ENCODE measurements at places on chromosomes 5 and 9.

- DNase-seq = peak; percentile 56
These were observed 16.0 kb downstream of the SLC22A5 start for GRCh38 chr5:132385326-132386105.

- peak; percentile 92 for DNase-seq
These were observed 68.4 kb downstream of the ANXA1 start for GRCh38 chr9:73219985-73220626.

GRCh38 chr9:131410044-131410491 lies 16.2 kb downstream of the PRRC2B start:
- peak; percentile 63 for DNase-seq

DNA sequence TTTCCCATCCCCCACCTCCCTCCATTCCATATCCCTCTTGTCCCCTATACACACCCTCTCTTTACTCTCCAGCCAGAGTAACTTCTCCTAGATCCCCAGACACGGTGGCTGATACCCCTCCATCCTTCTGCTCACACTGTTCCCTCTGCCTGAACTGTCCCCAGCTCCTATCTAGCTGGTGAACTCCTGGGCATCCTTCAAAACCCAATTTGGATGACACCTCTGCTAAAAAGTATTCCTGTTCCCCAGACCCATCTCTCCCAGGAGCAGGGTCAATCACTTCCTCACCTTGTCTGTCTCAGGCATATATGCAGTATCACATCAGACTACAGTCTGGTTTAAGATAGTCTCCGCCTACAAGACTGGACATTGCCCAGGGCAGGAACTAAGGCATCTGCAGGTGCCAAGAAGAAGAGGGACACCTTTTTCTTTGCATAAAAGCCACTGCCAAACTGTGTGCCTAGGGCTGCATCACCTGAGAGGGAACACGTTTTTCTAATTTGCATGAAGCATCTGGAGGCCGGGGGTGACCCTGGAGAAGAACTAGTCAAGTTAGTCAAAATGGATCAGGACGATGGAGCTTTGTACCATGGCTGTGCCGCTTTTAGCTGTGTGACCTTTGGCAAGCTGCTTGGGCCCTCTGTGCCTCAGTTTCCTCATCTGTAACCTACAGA lies 27.1 kb downstream of the NR5A1 start:
- DNase-seq = no peak

DNA sequence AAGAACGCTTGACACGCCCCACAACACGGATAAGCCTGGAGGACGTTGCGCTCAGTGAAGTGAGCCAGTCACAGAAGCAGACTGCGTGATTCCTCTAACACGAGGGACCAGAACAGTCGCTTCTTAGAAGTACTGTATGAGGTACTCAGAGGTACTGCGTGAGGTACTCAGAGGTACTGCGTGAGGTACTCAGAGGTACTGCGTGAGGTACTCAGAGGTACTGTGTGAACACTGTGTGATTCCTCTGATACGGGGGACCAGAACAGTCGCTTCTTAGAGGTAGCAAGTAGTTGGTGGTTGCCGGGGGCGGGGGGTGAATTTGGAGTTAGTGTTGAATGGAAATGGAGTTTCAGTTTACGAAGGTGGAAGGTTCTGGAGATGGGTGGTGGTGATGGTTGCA lies 5.8 kb downstream of the NDUFS6 start:
- DNase-seq = no peak

DNA sequence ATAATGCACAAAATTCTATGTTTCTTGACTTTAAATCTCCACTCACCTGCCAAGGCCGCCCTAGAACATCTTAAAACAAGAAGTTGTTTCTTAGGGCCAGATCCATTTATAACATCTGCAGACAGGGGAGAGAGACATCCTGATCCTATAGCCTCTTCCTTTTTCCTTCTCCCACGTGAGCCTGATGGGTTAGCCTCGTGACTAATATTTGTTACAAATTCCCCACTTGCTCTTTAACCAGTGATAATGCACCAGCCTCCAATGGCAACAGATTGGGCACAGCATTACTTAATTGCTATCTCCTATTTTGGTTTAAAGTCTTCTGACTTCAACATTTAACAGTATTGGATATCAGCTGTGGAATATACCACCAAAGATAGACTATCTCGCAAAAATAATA lies 196.5 kb downstream of the GADD45G start:
- no peak for DNase-seq

DNA sequence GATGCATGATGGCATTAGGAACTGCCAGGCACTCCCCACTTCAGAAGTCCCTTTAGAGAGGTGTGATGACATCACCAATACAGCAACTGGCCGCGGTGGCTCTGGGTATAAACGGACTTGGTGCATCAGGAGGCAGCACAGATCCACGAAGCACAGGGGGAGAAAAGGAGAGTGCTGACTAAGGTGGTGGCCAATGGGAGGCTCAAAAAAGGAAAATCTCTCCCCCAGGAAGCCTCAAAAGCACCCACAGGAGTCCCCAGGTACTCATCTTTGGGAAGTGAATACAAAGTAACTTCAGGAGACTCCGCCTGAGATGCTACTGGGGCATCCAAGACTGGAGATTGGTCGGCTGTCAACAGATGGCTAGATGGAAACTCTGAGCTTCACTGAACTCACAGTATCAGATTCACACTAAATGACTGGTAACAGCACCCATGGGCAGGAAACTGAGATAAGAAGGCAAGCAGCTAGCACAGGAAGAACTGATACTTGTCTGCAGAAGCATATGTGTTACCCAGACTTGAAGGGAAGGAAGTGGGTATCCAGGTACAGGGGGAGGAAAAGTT lies 7.6 kb downstream of the TTC39B start:
- DNase-seq = no peak

GRCh38 chr5:133457439-133458355 lies 154.6 kb downstream of the FSTL4 start:
- DNase-seq = peak; percentile 63

GRCh38 chr5:157942595-157942994 lies 83.7 kb upstream of the CLINT1 start:
- no peak for DNase-seq
